ENCODE measurements at places on chromosomes 1 and 21.

DNA sequence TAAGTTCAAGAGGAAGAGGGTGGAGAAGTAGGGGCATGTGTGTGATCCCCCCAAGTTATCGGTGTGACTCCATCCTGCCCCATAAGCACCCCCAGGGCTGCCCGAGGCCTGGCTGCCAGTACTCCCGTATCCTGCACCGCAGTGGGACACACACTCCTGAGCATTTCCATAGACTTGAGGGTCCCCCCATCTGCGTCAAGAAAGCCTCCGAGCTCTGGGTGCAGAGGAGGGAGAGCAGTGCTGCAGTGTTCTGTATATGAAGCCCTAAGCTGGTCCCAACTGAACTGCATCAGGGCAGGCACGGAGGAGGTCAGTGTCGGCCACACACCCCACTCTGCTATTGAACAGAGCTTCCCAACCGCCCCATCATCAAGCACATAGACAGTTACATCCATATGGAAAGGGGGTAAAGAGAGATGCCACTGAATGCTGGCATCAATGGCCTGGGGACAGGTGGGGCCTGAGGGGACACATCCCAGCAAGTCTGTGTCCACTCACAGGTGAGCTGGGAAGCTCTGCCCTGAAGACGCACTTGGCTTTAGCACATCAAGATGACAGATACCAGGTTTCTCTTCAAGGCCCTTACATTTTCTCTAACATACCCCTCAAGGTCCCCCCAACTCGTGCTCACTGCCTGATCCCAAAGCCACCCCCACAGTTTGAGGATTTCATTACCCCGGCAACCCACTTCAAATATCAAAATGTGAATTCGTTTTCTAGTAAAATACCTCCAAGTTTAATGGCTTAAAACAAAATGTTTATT lies 64.3 kb downstream of the EVA1C start:
- no peak for DNase-seq

DNA sequence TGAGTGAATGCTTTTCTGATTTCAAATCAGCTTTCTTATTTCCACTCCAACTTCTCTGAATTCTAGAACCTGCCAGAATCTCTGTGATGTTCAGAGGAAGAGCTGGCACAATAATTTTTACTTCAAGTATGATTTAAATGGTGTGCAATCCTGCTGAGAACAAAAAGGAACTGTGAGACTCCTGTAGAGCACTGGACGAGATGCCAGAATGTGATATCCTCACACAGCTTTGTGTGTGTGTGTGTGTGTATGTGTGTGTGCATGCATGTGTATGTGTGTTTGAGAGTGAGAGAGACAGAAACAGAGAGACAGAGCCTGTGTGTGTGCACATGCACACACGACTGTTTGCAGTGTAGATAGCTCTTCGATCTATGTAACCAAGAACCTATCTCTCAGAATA lies 713.6 kb upstream of the ZP4 start:
- DNase-seq: no peak

DNA sequence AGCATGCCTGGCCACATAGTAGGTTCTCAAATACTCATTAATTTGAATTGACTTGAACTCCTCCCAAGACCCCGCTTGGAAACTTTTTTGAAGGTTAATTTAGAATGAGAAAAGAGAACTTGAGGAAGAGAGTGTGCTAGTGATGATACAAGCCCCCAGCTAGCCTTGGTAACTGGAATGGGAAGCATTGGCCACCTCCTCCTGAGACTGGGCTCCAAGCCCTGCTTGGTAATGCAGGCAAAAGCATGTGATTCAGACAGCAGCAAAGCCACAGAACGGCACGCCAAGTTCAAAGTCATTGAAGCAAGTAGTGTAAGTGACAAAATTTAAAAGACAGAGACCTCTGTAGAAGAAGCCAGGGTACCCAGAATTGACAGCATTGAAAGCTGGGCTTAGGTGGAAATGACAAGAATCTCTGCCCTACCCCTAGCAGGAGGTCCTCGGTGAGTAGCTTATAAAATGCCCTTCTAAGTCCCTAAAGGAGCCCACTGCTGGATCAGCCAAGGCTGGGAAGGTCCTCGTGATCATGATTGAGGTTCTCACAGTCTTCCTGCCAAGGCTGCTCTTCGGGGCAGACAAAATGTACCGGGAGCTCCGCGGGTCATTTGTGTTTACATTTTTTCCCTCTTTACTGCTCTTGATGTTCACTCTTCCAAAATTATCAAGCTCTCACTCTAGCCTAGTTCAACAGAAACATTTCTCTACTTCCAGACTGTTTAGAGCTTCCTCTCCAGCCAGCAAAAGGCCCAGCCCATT lies 99.4 kb downstream of the TSEN15 start:
- DNase-seq: no peak

DNA sequence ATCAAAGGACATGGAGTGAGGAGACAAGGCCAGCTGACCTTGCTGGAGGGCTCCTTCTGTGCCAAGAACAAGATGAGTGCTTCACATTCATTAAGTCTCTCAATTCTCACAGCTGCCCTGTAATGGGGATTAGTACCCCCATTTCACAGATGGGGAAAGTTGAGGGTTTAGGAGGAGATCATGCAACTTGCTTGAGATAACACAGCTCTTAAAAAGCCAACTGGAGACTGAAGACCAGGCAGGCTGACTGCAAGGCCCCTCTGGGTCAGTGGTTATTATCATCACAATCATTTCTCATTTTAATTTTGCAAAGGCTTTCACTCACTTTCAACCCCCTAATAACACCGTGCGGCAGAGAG lies 46.8 kb downstream of the GPR161 start:
- no peak for DNase-seq

DNA sequence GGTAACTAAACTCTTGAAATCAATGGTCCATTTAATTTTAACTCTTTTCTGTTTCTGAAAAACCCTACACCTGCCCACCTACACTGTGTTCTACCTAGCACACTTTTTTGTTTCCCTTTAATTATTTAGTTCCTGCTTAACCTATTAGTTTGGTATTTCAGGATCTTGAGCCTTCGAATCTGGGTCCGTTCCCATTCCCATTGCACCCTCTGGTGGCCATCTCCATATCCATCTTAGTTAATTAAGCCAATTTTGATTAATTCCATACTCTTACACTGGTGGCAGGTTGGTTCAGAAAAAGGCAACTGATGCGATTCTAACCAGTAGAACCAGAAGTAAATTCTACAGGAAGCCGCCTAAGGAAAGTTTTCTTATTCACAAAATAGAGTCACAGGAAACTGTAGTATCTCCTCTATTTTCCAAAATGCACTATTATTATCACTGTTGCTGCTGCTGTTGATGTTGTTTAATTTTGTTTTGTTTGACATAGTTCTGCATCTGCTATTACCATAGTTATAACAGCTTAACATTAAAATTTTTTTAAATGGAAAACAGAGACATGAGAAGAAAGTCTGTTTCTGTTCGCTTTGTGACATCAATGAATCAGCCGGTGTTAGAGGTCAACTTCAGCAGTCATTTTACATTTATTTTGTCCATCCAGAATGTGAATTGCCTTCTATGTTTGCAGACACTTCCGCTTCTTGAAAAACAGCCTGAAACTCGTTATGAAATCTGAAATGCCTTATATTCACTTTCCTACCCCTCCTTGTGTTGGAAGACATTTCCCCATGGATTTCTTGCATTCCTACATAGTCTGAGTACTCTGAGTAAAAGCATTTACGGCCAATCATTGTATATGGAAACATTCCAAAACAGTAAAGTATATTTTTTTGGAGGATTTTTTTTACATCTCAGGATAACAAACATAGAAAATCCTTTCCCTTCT lies 115.5 kb upstream of the NCAM2 start:
- DNase-seq: no peak

GRCh38 chr1:11412141-11412540 lies 66.8 kb upstream of the DISP3 start:
- DNase-seq: no peak

DNA sequence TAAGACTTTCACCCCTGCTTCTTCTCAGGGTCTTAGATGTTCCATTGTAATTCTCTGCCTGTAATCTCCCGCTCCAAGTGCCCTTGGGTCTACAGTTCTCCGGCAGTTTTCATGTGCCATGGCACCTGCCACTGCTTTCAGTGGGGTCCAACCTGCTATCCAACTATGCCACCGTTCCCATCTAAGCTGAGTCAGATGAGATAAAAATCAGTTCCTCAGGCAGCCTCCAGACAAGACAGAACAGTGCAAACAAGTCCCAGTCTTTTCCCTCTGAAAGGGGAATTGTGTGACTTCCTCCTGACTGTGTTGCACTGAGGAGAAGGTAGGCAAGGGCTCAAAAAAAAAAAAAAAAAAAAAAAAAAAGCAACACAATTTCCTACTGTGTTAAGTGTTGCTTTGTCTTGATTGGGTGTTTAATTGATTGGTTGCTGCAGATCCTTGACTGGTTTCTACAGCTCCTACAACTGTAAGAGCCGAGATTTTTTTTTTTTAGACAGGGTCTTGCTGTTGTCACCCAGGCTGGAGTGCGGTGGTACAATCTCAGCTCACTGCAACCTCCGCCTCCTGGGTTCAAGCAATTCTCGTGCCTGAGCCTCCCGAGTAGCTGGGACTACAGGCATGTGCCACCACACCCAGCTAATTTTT lies 50.7 kb downstream of the EBNA1BP2 start:
- DNase-seq: no peak

GRCh38 chr1:43284546-43285110 lies 753 bp downstream of the C1orf210 start:
- DNase-seq: no peak
